ENCODE measurements at places on chromosomes 5 and 9.

- no peak for DNase-seq
These were observed 23.9 kb upstream of the DMRT2 start for GRCh38 chr9:1026219-1026618.

- no peak for DNase-seq
These were observed 60.3 kb upstream of the DNAH5 start for GRCh38 chr5:14004598-14005394.

GRCh38 chr9:78756813-78757510, 460.0 kb downstream of the PSAT1 start:
- DNase-seq: no peak

DNA sequence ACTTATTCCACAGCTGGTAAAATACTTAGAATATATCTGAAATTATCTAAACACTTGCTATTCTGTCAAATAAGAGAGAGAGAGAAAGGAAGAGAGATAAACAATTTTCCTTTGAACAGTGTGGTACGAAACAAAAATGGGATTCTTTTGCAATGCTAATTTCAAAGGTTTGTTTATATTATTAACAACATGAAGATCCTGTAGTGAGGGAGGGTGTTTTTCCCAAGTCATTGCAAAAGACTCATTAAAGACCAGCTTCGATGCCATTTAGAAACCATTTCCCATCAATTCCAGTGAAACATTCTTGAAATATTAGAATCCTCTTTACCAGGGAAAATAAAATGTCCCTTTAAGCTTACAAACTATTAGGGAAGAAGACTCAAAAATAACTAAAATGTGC, 505.4 kb downstream of the SEMA5A start:
- no peak for DNase-seq

- DNase-seq: no peak
These were observed 223.5 kb downstream of the SH3GL2 start for GRCh38 chr9:17802249-17802857.

DNA sequence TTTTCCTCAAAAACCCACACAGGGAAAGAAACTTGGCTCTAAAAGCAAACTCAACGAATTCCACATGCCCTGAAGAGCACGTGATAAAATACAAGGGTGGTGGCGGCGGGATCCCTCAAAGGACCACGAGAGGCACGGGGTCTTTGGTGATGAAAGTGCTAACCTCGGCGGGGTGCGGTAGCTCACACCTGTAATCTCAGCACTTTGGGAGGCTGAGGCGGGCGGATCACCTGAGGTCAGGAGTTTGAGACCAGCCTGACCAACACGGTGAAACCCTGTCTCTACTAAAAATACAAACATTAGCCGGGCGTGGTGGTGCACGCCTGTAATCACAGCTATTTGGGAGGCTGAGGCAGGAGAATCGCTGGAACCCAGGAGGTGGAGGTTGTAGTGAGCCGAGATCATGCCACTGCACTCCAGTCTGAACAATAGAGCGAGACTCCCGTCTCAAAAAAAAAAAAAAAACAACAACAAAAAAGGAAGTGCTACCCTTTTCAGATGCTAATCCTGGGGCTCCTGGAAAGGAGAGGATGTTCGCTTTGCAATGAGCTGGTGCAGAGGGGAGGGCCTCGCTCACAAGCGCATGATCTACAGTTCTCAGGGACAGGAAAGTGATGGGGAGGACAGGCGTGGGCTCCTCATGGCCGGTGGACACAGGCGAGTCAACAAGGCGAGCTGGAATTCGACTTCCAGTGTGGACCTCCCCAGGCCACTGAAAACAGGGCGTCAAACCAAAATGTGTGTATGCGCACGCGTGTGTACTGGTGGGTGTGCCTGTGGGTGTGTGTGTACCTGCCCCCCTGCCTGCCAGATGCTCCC, 54.1 kb downstream of the USP20 start:
- peak; percentile 45 for DNase-seq

DNA sequence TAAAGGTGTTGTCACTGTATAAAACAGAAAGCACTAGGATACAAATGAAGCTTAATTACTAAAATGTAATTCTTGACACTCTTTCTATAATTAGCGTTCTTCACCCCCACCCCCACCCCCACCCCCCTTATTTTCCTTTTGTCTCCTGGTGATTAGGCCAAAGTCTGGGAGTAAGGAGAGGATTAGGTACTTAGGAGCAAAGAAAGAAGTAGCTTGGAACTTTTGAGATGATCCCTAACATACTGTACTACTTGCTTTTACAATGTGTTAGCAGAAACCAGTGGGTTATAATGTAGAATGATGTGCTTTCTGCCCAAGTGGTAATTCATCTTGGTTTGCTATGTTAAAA, 43.8 kb downstream of the NDFIP1 start:
- no peak for DNase-seq

GRCh38 chr5:178572617-178573016, 17.6 kb downstream of the COL23A1 start:
- no peak for DNase-seq

GRCh38 chr9:16112116-16112515, 559.3 kb downstream of the CCDC171 start:
- DNase-seq: no peak

DNA sequence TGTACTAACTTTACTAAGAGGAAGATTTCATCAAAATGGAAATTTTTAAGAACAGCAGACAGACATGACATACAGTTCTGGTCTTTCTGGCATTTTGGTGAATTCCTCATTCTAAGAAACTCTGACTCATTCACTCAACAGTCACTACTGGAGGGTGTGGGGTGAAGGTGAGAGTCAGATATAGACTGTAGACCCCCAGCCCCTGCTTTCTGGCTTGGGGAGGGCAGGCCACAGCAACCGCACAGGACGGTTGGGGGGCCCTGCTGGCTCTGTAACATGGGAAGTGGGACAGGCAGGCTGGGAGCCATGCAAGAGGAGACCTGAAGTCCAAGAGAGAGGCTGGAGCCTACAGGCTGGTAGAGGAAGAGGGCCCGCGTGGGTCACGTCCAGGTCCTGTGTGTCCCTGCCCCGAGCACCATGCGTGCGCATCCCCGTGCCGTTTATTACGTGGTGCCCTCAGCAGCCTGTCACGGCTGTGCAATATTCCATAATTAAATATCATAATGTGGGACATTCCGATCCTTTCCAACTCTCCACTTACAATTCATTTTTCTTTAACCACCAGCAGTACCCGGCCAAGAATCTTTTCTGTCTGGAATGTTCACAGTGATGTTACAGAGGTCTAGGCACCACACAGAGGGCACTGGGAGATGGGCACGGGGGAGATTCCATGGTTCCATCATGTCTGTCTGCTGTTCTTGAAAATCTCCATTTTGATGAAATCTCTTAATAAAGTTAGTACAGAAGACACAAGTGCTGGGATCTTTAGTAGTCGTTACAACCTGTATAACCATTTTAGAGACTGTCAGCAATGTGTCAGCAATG, 75.5 kb downstream of the SEMA4D start:
- DNase-seq: peak; percentile 68

DNA sequence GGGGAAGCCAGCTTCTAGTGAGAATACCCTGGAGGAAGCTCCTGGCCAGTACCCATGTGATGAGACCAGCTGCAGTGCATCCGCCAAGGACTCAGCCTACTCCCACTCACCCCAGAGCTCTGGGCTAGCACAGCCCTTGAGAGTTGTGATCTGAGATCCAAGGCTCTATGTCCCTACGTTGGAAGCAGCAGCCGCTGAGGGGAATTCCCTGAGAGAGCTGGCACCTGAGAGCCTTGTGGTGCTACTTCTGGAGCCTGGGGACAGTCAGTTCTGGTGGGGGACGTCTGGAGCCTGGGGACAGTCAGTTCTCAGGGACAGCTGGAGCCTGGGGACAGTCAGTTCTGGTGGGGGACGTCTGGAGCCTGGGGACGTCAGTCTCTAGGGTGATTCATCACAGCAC, 39.2 kb downstream of the PDZD2 start:
- DNase-seq: no peak

- DNase-seq: no peak
These were observed 151.8 kb upstream of the GPR151 start for GRCh38 chr5:146667633-146668272.

GRCh38 chr5:81495286-81495685, 101.4 kb upstream of the ACOT12 start:
- DNase-seq: no peak

DNA sequence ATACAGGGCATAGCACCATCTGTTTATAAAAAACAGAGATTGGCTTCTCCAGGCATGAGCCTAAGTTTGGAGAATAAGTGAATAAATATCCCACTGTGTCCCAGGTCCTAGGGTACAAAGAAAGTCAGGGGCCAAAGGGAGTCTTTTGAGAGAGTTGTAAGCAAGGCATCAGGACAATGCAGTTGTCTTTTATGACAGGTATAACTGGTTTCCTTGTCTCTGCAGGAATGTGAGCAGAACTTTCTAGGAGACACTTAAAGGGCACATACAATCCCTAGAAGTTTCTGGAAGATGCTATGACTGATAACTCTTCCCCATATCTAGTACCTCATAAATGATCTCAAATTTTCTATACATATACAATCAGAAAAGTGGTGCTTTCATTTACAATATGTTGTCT, 245.6 kb upstream of the RGMB start:
- no peak for DNase-seq

DNA sequence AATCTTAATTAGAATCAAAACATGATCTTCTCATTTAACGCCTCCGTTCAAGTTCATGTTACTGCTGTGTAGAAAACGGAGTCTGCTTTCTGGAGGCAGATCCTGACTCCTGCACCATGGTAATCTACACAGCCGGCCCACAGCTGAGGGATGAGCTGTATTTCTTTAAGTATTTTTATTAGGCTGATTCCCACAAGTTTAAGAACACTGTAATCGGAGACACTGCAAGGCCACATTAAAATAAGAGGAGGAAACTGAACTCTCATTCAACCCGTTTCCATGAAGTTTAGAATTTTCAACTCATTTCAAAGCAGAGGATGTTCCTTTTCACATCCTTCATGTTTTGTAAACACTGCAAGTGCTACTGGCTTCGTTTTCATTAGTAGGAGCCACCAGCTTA, 372.2 kb downstream of the NFIB start:
- DNase-seq: no peak

- DNase-seq: no peak
These were observed 86.5 kb downstream of the KLHL3 start for GRCh38 chr5:137649228-137649935.

DNA sequence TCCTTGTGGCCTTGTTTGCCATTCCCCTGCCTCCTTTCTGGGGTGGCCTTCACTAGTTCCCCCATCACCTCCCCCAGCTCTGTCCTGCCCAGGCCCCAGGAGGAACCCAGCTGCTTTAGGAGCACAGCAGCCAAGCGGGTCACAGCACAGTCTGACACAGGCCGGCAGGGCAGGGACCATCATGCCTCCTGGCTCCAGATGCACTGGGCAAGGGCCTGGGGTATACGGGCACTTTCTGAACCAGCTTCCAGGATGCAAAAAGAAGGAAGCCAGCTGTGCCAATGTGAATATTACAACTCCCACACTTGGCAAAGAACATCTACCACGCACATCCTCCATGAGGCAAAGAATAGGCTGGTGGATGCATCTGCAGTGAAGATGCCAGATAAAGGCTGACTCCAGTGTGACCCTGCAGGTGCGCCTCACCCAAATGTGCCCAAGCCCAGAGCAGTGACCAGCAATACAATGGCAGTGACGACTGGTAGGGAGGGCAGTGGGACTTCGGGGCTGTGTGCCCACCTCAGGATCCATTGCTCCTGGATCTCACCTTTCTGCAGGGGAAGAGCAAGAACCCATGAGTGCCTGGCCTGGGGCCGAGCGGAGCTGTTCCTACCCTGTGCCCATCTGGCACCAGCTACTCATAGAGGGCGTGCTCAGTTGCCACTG, 6.3 kb upstream of the IL3 start:
- DNase-seq: no peak

DNA sequence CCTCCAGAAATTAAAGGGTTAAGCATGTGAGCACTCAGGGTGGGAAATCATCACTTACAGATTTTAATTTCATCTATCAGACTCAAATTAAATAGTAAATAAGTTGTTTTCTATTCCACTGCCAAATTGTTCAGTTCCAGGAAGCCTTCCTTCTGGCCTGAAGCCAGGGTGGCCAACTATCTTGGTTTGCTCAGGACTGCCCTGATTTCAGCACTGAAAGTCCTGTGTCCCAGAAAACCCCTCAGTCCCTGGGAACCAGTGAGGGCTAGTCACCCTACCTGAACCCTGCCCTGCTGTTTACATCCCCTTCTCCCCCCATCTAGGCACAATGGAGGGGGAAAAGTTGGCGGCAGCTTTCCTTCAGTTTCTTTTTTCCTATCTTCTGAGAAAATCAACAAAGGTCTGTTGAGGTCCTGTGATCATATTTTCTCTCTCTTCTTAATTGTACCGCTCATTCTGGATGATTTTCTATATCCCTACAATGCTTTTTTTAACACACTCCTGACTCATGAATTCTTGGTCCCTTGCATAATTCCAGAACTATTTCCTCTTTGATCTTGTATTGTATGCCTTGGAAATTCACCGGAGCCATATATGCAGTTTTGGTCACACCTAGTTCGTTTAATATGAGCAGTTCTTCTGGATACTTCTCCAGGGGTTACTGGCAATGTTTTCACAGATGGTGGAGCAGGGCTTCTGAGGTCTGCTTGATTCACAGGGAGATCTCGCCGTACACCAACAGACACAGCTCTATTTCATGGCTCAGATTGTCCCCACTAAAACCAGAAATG, 103.8 kb downstream of the MAP1B start:
- no peak for DNase-seq

GRCh38 chr9:98873951-98874371, 66.5 kb downstream of the GALNT12 start:
- no peak for DNase-seq

DNA sequence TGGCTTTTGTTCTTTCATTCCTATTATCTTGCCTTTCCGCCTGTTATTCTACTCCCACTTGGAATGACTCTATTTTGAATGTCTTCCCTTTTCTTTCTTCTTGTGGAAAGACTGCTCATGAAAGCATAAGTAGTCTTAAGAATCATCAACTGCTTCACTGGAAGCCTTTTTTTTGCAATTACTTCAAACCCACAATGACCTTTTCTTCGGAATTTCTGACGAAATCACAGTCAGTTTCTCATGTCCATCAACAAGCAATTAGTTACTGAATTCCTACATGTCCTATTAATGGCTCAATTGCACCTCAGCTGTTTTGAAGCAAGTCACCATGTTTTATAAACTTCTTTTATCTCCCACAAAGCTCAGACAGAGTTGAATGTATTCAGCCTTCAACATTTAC, 196.2 kb downstream of the TARS1 start:
- DNase-seq: no peak

- DNase-seq: no peak
These were observed 30.5 kb downstream of the SFXN1 start for GRCh38 chr5:175508896-175509295.
